ENCODE measurements at places on chromosomes 16 and 17.
A peak's percentile ranks its signal among the peaks of the same experiment; 100 is the strongest.

DNA sequence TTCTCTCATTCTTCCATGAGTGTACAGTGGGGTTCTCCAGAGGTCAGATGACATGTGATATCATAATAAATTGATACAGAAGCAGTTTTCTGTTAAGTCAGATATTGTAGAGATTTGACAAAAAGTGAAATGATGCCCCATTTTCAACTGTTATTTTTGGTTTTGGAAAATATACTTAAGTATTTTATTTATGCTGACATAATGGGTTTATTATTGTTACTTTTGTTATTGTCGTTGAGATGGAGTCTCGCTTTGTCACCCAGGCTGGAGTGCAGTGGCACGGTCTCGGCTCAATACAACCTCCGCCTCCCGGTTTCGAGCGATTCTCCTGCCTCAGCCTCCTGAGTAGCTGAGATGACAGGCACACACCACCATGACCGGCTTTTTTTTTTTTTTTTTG, 94.4 kb downstream of the DNAH9 start:
- DNase-seq: no peak

DNA sequence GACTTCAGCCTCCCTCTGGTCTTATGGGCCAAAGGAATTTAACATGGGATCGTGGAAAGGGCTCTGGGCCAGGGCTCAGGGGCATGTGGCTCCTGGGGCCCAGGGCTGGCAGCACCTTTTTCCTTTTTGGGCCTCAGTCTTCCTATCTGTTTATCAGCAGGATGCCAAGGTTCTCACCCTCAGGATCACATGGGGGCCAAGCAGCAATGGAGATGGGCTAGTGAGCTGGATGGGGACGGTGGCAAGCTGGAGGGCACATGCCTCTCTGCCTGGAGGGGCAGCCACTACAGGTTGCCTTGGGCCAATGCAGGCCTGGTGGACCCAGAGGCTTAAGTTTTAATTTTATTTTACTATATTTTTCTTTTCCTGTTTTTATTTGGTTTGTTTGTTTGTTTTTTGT, 95.4 kb downstream of the CYLD start:
- no peak for DNase-seq

DNA sequence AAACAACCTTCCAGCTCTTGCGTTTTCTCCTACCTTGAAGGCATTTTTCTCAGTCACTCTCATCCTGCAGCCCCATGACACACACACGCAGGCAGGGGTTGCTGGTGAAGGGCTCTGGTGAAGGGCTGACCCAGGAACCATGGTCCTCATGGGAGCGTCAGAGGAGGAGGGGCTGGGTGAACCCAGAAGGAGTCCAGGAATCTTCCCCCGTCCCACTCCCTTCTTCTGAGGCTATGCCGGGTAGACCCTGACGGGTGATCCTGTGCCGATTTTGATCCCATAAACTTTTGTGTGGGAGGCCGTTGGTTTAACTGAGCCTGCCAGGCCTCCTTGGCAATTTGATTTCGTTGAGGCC, 278.4 kb upstream of the FOXF1 start:
- DNase-seq: no peak

- DNase-seq: no peak
These were observed 173.1 kb downstream of the SEC14L1 start for GRCh38 chr17:77313831-77314230.

DNA sequence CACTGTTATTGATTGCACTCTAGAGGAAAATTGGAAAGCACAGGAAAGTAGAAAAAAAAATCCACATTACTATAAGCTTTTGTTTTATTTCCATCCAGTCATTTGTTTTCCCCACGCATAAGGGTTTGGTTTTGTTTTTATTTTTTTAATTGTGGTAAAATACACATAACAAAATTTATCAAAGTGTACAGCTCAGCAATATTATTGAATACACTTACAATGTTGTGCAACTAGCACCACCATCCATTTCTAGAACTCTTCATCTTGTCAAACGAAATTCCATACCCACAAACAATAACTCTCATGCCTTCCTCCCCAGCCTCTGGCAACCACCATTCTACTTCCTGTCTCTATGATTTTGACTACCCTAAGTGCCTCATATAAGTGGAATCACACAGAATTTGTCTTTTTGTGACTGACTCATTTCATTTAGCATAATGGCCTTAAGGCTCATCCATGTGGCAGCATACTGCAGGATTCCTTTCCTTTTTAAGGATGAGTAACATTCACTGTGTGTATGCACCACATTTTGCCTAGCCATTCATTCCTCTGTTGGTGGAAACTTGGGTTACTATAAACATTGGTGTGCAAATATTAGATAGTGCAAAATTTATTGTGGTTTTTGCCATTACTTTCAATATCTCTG, 11.1 kb downstream of the SPPL2C start:
- no peak for DNase-seq

DNA sequence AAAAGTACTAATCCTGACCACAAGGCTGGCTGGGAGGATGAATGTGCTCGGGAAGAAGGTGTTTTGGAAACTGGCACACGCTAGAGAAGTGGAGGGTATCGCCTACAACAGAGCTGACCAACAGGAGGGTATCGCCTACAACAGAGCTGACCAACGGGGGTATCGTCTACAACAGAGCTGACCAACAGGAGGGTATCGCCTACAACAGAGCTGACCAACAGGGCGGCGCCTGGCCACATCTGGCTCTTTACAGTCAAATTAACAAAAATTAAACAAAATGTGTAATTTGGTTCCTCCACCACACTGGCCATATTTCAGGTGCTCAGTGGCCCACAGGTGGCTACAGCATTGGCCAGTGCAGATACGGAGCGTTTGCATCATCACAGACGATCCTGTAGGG, 153.5 kb downstream of the CMIP start:
- DNase-seq: no peak

- DNase-seq: no peak
These were observed 6.5 kb upstream of the TAOK1 start for GRCh38 chr17:29383686-29384085.

DNA sequence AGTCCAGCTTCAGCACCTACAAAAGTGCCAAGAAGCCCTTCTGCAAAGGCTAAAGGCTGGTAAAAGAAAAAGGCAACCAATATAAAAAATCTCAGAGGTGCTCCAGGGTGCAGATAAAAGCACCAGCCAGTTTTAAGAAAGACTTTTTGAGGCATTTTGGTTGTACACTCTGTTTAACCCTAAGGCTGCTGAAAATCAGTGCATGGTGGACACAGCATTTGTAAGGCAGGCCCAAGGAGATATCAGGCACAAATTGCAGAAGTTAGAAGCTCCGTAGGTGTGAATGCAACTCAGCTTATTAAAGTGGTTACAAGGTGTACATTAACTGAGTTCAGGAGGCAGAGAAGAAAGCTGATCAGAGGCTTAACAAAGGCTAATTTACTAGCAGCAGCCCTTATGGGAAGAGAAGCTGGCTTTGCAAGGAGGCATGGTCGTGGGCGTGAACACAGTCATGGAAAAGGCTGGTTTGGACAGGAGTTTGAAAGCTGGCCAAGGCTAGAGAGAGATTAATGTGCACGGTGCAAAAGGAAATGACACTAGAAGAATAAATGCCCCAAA, 21.1 kb downstream of the ACSM1 start:
- no peak for DNase-seq

DNA sequence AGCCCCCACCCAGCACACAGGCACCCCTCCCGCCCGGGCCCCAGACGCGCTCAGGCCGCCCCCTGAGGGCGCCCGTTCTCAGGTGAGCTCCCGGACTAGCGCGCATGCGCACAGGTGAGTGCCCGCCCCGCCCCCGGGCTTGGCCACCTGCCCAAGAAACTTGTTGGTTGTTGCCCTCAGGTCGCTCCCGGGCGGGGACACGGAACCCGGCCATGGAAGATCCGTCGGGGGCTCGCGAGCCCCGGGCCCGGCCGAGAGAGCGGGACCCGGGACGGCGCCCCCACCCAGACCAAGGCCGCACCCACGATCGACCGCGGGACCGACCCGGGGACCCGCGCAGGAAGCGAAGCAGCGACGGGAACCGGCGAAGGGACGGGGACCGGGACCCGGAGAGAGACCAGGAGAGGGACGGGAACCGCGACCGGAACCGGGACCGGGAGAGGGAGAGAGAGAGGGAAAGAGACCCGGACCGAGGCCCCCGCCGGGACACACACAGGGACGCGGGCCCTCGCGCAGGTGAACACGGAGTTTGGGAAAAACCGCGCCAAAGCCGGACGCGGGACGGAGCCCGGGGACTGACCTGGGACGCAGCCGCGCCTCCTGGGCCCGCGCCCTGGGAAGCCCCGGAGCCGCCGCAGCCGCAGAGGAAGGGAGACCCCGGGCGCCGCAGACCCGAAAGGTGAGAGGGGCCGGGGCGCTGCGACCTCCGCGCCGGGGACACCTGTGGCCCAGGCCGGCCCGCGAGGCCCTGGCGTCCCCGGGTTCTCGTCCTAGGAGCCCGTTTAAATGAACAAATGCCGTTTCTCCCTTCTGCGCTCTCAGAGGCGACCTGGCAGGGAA, at the start of gene MARVELD3:
Gene MARVELD3, plus strand, starts transcription at position 167 of the 840 bp plus-strand sequence. Its CDS starts 46 bp downstream, at position 213.
- DNase-seq: no peak

DNA sequence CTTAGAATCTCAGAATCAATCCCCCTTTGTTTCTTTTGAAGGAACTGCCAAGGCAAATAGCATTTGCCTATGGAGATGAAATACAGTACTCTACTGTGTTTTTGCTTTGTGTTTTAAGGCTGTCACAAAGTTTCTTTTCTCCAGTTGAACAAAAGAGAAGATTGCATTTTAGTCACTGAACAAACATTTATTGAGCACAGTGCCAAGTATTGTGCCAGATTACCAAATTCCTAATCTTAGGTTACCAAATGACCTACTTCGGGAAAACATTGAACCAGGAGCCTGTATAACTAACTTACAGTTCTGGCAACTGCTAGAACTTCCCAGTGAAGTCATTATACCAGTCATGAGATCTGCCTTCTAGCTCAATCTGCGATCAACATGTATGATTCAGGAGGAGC, 3.0 kb upstream of the UBB start:
- DNase-seq: no peak

- DNase-seq: no peak
These were observed 11.7 kb upstream of the SLC38A8 start for GRCh38 chr16:84054271-84054670.

DNA sequence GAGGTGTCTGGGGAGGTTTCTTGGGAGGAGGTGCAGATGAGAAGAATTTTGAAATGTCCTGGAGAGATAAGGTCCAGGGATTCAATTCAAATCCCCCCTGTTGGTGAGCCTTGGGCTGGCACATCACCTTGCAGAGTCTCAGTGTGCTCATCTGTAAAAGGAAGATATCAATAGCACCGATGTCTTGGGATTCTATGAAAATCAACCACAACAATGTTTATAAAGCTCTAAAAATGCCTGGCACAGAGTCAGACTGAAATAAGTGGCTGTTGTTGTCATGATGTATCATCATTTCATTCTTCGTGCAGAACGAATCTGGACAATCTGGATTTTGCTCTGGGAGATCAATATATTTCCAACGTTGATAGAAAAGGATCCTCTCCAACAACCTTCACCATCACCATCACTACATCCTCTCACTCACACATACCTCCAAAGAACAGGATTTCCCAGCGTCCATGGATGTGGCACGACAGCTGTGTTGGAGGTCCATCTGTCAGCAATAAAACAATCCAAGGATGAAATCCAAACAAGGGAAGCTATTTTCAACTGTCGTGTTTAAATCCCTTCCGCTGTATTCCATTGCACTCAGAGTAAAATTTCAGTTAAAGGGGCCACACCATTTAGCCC, 393.7 kb upstream of the DYNLRB2 start:
- no peak for DNase-seq

GRCh38 chr17:12769981-12770380, 19.3 kb upstream of the ARHGAP44 start:
- DNase-seq: no peak

- DNase-seq: no peak
These were observed 9.2 kb upstream of the TLCD3B start for GRCh38 chr16:30040221-30040620.

GRCh38 chr17:55298111-55298730, 33.5 kb downstream of the HLF start:
- no peak for DNase-seq

DNA sequence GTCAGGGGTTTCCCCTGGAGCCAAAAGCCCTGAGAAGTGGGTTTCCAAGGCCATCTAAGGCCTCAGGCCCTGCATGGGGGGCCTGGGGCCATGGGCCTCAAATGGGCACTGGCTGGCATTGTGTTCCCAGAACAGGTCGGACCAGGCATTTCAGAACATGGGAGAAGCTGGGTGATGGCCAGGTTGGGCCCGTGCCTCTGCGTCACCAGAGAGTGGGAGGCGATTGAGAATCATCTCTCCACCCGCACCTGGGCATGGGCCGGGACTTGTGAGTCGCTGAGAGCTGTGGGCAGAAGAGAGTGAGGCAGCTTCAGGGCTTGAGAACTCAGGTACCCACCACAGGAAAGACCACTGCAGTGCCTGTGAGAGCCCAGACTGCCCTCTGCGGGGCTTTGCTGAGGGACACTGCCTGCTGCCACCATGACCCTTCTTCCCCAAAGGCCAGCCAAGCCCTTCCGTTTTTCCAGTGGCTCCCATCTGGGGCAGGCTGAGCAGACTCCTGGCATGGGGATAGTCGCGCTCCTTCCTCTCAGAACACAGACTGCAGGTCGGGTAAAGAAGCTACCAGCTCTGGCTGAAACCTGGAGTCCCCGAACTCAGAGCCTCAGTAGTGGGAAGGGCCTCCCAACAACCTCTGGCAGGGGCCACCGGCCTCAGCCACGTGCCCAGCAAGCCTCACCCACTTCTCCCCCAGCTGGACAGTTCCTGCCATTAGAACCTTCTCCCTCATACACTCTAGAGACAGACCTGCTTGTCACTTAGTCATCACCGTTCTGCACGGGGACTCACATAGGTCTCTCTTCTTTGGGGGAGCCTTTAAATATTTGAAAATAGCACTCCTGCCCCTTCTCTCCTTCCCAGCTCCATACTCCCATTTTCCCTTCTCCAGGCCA, 1.6 kb downstream of the RAB11FIP4 start:
- DNase-seq: no peak

DNA sequence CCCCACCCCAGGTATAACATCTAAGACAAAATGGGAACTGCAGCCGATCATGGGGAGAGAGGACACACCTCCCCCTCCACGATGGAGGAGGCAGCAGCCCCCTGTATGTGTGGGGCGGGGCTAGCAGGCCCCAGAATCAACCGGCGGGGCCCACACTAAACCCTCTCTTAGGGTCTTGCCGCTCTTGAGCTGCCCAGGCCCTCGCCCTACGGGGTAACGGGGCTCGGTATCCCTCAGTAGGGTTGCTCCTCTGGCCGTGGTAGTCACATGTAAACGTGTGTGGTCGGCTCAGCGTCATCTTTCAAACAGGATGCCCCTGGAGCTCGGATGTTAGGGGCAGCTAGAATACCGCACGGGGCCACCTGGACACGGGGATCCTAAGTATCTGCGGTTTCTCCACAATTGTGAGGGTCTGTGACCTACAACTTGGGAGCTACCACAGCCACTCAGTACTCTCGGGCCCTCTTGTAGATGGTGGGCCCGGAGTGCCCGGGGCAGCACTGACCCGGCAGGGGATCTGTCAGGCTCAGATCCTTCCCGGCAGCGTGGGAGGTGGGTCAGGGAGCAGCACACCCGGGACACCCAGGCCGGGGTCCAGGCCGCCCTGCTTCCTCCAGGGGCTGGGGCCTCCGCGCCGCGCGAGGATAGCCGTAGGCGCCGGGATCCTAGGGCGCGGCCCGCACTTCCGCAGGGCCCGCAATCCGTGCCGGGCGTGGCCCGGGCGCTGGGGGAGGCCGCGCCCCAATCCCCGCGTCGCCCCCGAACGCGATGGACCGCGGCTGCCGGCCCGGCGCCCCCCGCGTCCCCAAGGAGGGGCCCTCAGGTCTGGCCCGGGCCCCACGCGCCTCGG, 781 bp downstream of the ARHGDIA start:
- peak; percentile 71 for DNase-seq

Measured in mesenchymal stem cell (in vitro differentiated cells and primary cell).